Eye (tissue), 1 donor: ENCODE measurements at places on chromosomes 13 and 19.

GRCh38 chr19:3698974-3699740 is 1.1 kb downstream of the PIP5K1C start:
- peak; percentile 55 for DNase-seq

DNA sequence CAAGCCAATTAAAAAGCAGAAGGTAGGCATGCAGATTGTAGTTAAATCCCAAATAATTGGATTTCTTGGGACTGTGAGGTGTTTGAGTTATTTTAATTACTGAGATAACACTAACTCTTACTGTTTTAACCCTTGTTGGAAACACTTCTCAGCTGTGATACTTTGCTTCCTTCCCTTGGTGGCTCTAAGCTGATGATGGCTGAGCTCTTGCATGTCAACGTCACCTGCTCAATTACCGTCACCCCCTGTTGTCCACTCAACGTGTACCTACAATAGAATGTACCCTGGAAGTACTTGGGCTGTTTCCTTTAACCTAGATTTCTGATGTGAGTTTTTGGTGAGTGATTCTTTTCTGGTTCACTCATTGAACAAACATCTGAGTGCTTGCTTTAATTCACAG is 303.4 kb downstream of the SLC7A1 start:
- peak; percentile 12 for DNase-seq

DNA sequence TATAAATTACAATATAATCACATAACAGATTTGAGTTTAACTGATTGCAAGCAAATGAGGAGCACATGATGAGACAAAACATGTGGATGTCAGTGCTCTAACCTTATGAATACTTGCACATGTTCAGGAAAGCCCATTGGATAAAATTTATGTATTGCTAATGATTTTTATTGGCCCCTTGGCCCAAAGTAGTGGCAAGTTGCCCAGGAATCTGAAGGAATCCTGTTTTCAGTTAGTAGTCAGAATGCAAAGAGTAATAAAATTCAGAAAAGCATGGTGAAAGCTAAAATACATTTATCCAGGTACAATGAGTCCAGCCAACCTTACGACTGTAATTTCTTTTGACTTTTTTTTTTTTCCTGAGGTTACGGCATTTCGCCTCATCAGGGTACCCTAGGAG is 1539.4 kb downstream of the EFNB2 start:
- DNase-seq = peak; percentile 21

DNA sequence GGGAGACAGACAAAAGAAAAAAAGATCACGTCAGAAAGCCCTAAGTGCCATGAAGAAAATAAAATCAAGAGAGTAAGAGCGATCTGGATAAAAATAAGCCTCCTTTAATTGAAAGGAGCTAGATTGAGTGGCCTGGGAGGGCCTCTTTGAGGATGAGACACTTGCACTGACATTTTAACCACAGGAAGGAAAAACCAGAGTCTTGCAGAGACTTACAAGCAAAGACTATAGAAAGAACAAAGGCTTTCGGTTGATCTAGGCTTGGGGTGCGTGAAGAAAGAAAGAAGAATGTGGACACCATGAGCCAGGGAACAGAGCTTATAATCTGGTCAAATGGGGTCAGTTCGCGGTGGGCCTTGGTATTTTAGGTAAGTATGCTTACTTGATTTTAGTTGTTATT is 342.7 kb downstream of the COG6 start:
- DNase-seq = no peak
